ENCODE measurements at places on chromosomes 13 and 19.

- DNase-seq, result no peak
Measured at GRCh38 chr13:32407854-32408253, 20.1 kb downstream of the N4BP2L1 start.

GRCh38 chr19:28427376-28428083, 785.4 kb downstream of the UQCRFS1 start:
- DNase-seq, result no peak

DNA sequence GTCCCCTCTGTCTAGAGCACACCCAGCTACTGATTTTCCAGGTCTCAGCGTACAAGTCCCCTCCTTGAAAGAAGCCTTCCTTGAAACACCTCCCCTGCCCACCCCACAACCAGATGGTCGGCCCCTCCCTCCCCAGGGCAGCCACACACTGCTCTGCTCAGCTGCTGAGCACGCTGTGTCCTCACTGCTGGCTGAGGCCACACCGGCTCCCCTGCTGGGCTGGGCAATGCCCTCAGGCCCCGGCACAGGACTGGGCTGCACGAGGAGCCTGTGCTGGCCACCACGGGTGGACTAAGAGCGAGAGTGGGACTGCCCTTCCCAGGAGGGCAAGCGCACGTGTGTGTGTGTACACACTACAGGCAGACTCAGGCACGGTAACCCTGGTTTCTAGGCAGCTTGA, 11.8 kb upstream of the RSPH6A start:
- no peak for DNase-seq

DNA sequence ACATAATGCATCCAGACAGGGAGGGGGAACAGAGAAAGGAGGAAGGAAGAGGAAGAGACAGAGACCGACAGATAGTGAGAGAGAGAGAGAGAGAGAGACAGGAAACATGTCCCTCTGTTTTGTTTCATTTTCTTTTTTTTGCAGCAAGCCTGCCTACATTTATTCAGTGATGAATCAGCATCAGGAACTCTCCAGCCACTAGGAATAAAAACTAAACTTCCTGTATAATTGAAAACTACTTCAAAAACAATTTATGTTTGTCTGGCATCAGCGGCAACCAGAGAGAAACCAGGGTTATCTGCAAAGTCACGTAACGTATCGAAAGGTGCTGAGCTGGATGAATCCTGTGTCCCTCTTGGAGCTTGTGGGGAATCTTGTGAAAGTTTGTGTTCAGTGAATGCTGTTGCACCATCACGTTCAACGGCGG, 148.6 kb upstream of the SOX21 start:
- no peak for DNase-seq

DNA sequence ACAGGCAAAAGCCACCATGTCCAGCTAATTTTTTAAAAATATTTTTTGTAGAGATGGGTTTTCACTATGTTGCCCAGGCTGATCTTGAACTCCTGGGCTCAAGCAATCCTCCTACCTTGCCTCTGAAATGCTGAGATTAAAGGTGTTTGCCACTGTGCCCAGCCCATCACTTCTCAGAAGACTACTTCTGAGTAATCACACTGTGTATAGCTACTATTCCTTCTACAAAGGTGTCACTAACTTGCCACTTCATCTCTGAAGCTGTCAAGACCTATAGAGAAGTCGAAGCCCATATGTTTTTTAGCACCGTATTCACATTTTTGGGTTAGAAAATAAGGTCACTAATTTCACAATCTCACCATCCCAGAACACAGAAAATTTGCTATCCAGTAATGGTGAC, 36.0 kb upstream of the FNDC3A start:
- no peak for DNase-seq

- no peak for DNase-seq
Measured at GRCh38 chr19:5534787-5535586, 32.8 kb downstream of the TINCR start.

DNA sequence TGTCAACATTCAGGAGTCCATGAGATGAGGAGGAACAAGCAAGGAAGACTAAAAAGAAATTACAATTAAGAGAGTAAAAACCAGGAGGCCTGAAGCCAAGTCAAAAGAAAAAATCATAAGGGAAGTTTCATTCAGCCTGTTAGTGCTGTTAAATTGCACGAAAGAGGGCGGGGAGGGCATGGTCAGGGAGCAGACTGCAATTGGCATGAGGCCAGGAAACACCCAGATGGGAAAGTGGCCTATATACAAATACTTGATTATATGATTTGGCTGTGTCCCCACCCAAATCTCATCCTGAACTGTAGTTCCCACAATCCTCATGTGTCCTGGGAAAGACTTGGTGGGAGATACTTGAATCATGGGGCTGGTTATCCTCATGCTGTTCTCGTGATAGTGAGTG, 43.9 kb downstream of the TNFSF13B start:
- no peak for DNase-seq

GRCh38 chr13:113972451-113973217, 1.2 kb downstream of the C13orf46 start:
- DNase-seq, result no peak

GRCh38 chr19:46859637-46860124, 1.1 kb upstream of the ARHGAP35 start:
- no peak for DNase-seq

DNA sequence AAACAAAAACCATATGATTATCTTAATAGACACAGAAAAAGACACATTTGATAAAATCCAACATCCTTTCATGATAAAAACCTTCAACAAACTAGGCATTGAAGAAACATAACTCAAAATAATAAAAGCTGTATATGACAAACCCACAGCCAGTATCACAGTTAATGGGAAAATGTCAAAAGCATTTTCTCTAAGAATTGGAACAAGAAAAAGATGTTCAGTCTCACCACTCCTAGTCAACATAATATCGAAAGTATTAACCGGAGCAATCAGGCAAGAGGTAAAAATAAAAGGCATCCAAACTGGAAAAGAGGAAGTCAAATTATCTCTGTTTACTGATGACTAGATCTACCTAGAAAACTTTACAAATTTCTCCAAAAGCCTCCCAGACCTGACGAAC, 684.2 kb upstream of the SPRY2 start:
- no peak for DNase-seq

GRCh38 chr13:80001510-80001842, 339.4 kb downstream of the SPRY2 start:
- no peak for DNase-seq

GRCh38 chr13:50425772-50426171, 410.5 kb downstream of the KCNRG start:
- no peak for DNase-seq

DNA sequence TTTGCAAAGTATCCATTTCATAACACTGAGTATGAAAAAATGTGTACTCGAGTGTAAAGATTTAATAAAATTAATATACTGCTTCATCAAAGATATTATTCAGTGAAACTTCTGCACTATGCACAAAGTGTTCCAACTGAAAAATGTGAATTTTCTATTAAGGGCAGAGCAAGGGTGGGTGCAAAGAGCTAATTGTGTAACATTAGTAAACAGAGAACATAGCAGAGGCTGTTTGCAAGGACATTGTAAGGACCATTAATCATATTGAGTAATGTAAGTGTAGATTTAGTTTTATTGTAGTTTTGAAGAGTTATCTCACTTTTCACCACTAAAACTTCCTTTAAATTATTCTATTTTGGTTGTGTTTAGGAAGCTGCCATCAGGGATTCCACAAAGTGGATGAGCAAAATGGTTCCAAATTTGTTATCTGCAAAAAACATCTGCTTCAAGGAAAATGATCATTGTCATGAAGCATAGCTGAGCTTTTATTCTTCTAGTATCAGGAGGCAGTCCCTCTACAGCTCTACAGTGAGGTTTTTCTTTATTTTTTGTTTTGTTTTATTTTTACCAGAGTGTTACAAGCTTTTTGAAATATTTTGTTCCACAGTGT, 1375.4 kb downstream of the SLITRK1 start:
- no peak for DNase-seq

- no peak for DNase-seq
Measured at GRCh38 chr19:40739871-40740703, 10.2 kb downstream of the ACTMAP start.

DNA sequence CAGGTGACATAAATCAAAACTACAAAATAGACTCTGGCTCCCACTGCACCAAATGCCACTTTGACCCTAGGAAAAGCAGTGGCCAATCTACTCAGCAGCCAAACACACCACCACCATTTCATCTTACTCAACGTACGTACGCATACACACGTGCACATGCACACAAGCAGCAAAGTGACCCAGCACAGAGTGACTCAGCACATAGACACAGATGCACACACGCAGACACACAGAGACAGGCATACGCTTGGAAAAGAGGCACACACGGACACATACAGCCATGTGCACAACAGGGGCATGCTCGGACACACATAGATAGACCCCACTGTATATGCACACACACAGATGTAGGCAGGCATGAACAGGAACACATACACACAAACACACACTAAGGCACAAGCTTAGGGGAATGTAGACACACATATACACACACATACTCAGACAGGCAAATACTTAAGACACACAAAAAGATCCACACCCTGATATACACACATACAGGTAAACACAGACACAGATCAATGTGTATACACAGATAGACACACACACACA, 37.3 kb downstream of the PEPD start:
- DNase-seq, result no peak

DNA sequence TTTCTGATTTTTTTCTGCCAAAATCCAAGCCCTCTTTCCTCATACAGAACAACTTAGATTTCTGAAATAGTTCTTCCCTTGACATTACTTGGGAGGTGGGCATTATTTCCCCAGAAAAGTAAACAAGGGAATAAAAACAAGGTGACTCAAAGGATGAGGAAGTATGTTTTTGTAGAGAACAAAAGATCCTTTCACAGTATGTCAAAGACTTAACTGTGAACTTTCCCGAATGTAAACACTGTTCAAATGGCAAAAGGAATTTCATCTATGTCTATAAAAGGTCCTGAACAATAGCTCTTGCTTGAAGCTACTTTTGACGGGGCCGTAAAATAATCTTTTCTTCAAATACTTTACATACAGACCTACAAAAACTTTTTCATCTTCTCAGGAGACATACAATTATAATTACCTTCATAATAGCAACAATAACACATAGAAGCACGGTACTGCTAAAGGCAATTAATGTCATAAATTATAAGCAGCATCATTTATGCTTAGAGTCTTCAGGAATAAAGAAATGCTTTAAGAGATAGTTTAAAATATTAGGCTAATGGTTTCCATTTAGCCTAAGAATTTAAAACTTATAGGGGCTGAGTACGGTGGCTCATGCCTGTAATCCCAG, 191.1 kb downstream of the RGCC start:
- DNase-seq, result no peak

DNA sequence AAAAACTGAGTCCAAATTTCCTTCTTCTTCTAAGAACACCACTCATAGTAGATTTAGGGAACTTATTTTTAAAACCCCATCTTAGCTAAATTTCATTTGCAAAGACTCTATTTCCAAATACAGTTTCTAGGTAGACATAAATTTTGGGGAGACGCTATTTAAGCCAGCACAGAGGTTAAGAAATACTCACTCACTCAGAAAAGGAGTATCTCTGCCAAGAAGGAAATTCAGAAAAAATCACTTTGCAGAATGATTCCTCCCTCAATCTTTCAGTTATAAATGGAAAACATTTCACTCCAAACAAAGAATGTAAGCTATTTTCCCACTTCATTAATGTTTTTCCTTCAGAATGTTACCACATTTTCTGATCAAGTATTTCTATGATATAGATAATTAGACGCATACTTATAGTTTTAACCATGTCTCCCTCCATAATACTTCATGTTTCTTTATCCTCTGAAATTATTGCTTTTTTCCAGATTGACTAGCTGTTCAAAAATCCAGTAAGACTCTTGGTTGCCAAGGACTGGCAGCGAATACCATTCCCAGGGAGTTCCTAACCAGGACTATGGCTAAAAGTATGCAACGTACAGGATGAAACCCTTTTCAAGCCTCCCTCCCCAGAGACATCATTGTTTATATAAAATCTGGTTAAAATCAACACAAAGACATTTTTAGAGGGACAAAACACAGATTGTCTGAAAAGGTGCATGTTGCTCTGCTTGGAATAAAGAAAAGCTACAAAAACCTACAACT, 52.5 kb upstream of the RXFP2 start:
- no peak for DNase-seq

GRCh38 chr19:18254546-18255503, 19.4 kb downstream of the IQCN start:
- no peak for DNase-seq

DNA sequence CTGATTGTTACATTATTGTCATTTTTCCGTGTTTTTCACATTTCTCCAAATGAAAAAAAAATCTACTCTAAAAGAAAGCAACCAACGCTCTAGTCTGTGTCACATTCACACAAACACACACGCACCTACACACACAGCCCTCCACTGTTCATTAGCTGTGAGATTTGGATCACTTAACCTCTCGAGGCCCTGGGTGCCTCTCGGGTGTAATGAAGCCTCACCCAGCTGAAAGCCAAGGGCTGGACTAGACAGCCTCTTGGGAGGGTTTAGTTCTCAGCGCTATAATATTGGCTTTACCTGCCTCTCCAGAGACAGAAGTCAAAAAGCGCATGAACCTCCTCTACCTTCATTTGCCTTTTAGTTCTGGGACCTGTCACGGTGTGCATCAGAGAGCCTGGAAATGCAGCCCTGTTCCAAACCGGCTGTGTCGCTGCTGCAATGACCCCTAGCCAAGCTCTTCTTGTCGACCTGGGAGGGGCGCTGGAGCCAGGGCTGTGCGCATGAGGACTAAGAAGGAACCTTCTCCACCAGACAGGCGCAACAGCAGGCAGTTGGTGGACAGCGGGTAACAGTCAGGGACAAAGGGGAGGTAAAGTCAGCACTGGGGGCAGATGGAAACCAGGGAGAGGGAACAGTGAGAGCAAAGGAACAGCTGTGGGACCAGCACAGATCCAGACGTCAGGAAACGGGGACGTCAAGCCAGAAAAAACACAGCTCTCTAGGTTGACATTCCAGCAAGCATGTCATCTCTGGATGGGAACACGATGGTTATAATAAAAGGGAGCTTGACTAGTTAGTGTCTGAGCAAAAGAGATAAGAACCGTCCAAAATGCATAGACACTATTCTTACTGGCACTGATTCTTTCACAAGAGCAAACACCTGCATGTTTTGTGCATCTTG, 375.9 kb downstream of the EFNB2 start:
- DNase-seq, result no peak

DNA sequence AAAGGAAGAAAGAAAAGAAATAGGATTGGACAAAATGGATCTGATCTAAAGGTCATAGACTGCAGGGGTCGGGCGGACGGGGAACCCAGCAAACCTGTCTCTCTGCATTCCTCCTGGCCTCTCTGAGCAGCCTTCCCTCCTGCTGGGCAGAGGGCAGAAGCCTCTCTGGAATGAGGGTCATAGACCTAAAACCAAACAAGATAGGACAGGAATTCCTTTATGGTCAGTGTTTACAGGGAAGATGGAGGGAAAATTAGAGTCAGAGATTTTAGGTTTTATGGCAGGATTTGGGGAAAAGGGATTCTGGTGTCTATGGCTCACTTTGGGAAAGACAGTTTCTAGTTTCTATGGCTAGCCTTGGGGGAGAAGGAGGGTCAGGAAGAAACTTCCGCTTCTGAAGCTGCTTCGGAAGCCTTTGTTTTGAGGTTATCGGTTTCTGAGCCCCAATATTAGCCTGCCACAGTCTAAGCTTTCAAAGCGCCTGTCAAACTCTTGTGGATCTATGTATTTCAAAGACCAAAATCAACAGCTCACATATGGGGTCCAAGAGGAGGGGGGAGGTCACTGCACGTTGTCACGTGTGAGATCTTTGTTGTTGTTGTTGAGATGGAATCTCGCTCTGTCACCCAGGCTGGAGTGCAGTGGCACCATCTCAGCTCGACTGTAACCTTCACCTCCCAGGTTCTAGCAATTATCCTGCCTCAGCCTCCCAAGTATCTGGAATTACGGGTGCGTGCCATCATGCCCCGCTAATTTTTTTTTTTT, 18.9 kb upstream of the DPRX start:
- no peak for DNase-seq

- DNase-seq, result no peak
Measured at GRCh38 chr13:108902405-108903155, 273.2 kb downstream of the MYO16 start.
